ENCODE measurements at places on chromosomes 2 and 18. TPM values are rescaled to one million over a fixed set of nuclear protein-coding genes. Genes with fewer than 3 reads are reported as not detected.

The POMC gene
- 0.29 TPM for total RNA-seq

DNA sequence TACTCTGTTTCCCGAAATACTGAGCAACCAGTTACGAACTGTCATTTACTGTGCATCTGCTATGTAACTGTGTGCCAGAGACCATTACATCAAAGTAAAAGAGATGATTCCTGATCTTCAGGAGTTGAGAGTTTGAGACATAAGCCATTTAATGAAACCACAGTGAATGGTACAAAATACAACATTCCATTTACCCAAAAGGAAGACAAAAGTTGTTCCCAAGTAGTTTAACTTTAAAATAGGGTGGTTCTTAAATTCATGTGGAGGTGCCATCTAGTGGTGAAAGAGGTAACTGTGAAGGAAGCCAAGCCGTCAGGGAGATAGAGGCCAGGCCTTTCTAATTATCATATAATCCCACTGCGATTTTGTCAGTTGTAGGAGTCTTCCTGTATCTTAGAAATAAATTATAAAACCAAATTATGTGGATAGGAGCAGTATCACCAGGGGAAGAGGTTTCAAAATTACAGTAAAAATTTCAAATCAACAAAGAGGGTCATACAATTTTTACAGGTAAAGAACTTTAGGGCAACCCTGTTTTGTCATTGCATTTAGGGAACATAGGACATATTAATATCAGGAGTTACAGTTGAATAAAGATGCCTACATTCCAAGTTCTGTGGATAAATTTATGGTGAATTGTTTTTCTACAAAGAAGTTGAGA, 67.7 kb downstream of the EPAS1 start:
- H3K27me3 ChIP-seq, result peaks cover 3% of the 10 kb centered on the region
- no peak for DNase-seq
- peaks cover 2% of the 10 kb centered on the region for H3K4me1 ChIP-seq
- H3K4me3 ChIP-seq, result no peak overlapping the region
- H3K27ac ChIP-seq, result no peak overlapping the region

DNA sequence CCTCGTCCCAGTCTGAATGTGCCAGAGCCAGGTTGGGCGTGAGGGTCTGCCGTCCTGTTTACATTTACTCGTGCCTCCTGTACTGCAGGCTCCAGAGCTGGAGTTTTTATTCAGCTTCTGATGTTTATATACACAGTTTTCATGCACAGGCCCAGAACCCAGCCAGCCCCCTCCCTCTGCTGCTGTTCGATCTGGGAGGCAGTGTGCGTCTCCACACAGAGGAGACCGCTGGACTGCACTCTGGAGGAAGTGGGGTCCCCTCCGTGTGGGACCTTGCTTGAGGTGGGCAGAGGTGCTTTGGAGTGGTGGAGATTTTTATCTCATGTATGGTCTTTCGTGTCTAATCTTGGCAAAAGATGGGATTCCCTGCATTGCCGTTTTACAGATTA, 90.6 kb downstream of the GLI2 start:
- DNase-seq, result no peak
- H3K4me1 ChIP-seq, result peaks cover 31% of the 10 kb centered on the region
- H3K27me3 ChIP-seq, result no peaks in the 10 kb centered on the region
- no peak overlapping the region for H3K4me3 ChIP-seq
- H3K27ac ChIP-seq, result no peak overlapping the region

- no peak overlapping the region for H3K4me3 ChIP-seq
- no peak for DNase-seq
- no peaks in the 10 kb centered on the region for H3K36me3 ChIP-seq
Measured at GRCh38 chr2:217661378-217661777, 341.4 kb downstream of the TNS1 start.

DNA sequence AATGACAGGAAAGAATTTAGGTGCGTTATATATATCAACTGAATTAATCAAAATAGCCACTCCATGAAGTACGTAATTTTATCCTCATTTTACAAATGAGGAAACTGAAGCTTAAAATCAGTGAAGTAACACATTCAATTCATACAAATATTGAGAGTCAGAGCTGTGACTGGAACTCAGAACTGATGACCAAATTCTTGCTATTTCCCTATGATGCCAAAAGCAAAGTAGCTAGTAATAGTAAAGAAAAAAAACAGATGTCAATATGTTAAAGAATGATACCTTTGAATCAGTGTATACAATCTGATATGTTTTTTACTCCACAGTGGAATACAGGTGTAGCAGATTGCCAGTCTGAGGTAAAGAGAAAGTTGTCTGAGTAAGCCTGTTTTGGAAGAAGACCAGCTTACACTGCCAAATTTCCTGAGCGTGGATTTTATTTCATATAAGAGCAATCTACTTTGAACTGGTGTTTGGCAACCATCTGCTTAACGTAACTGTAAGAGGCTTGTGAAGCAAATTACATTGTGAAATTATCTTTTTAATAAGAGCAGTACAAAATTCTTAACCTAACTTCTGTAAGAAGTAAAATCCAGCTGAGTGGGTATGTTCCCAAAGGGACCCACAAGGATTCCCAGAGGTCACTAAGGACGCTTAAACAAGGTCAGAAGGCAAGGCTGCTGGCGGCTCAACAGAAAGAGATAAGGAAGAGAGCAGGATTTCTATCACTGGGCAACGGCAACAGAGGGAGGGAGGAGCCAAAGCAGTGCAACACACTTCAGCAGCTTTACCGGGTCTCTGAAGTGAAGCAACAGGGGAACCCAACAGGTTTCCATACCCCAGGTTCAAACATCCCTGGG, 85.6 kb downstream of the IKZF2 start:
- peak overlapping the region; percentile 40 for H3K4me3 ChIP-seq
- no peak for DNase-seq
- H3K27ac ChIP-seq, result peak overlapping the region; percentile 58
- H3K36me3 ChIP-seq, result no peaks in the 10 kb centered on the region

- no peak for DNase-seq
- H3K36me3 ChIP-seq, result no peaks in the 10 kb centered on the region
- no peaks in the 10 kb centered on the region for H3K27me3 ChIP-seq
- peaks cover 6% of the 10 kb centered on the region for H3K4me1 ChIP-seq
- no peak overlapping the region for H3K4me3 ChIP-seq
- no peak overlapping the region for H3K27ac ChIP-seq
Measured at GRCh38 chr2:136013955-136014354, 28.5 kb upstream of the DARS1 start.

DNA sequence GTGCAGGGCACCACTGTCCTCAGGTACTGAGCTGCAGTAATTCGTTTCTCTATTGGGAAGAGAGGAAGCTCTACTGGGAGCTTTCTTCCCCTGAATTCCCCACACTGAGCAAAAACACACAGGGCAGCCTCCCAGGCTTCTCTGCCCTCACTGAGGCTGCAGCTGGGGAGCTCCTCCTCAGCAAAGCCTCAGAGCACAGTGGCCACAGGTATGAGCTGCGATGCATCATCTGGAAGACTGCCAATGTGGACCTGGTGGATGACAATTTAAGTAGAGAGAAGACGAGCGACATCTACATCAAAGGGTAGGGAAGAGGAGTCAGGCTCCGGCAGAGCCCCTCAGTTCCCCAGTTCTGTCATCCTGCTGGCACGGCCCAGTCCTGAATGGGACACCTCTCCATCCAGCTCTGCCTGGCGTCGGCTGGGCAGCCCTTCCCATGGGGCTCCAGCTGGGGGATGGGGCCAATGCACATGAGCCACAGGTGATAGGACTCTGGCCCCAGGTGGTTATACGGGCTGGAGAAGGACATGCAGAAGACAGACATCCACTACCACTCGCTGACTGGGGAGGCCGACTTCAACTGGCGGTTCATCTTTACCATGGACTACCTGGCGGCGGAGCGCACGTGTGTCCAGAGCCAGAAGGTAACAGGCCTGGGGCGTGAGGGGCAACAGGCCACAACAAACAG, 37.6 kb downstream of the LMAN2L start:
- peaks cover 2% of the 10 kb centered on the region for H3K4me1 ChIP-seq
- H3K27ac ChIP-seq, result no peak overlapping the region
- no peak for DNase-seq
- H3K27me3 ChIP-seq, result no peaks in the 10 kb centered on the region
- H3K4me3 ChIP-seq, result no peak overlapping the region

DNA sequence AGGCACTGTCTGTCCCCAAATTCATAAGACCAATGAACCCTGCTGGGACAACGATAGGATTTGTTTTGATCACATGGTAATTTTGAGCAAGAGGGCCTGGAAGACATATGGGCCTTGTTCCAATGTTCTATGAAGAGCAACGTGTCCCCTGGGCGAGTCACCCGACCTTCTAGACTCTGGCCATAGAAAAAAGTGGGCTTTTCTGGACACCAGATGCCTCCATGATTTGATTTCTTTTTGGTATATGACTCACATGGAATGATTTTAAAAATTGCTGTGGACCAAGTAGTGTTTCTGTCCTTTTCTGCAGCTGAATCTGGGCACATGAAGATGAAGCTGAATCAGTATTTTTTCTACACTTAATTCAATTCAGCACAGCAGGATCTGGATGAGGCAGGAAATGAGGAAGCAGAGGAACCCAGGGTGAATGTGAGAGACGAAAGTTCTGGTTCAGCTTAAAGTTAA, 104.9 kb downstream of the CDC42EP3 start:
- H3K4me3 ChIP-seq, result no peak overlapping the region
- no peak for DNase-seq
- H3K27me3 ChIP-seq, result no peaks in the 10 kb centered on the region
- no peak overlapping the region for H3K27ac ChIP-seq

- H3K36me3 ChIP-seq, result peaks cover 3% of the 10 kb centered on the region
- peaks cover 19% of the 10 kb centered on the region for H3K4me1 ChIP-seq
- no peak overlapping the region for H3K27ac ChIP-seq
- DNase-seq, result no peak
- no peak overlapping the region for H3K4me3 ChIP-seq
- no peaks in the 10 kb centered on the region for H3K27me3 ChIP-seq
Measured at GRCh38 chr2:183495589-183496267, 371.5 kb downstream of the NUP35 start.
